ENCODE measurements at places on chromosomes 16 and 17.

DNA sequence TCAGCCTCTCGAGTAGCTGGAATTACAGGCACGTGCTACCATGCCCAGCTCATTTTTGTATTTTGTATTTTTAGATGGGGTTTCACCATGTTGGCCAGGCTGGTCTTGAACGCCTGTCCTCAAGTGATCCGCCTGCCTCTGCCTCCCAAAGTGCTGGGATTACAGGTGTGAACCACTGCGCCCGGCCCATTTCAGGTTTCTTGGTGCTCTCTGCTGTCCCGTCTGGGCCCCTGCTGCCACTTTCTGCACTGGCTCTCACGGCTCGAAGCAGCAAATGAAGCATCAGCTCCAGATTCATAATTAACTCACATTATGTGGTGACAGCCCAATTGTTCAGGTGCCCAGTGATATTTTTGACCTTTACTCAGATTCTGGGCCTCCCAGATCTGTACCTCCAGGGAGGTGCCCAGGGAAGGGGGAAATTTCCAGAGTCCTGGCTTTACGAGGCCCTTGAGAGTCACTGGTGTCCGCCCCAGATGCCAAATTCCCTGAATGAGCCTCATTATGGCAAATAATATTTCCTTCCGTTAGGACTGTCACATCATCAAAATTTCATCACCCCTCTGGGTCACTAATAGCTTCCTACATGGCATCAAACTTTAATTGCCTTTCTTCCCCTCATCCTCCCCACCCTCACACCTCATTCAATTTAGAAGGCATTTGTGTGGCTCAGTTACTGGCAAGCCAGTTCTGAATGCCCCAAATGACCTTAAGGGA is 9.0 kb downstream of the SDK2 start:
- DNase-seq: no peak

GRCh38 chr17:13869331-13869940 is 199.9 kb upstream of the COX10 start:
- DNase-seq: no peak

- no peak for DNase-seq
These were observed 16.7 kb upstream of the ICAM2 start for GRCh38 chr17:64037180-64037579.

GRCh38 chr16:3752984-3753383 is 35.7 kb upstream of the TRAP1 start:
- DNase-seq: no peak

DNA sequence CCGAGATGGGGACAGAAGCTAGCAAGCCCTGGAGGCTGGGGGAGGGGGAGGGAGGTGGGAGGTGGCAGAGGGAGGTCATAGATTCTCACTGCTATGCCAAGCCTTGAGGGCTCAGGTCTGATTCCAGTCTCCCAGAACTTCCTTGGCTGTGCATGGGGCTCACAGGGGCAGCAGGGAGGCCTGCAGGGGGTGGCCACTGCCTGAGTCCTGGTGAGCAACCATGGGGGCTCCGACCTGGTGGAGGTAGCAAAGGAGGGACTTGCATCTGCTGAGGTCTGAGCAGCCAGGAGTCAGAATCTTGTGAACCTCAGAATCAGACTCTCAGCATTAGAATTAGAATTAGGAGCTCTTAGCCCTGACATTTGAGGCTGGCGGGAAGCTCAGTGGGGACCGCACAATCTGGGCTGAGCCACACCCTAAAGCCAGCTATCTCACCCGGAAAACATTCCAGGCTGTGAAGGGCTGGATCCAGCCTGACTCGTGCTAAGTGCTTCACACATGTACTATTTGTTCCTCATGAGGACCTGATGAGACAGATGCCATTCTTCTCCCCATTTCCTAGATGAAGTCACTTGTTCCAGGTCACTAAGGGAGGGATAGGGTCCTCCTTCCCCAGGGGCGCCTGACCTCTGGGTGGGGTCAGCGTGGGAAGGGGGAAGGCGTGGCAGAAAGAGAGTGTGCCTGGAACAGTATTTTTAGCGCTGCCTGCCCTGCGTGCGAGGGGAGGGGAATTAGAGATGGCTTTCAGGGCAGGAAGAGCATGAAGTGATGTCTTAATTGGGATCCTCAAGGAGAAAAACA is 17.3 kb upstream of the KCNJ12 start:
- no peak for DNase-seq

GRCh38 chr16:61364990-61365389 is 671.2 kb downstream of the CDH8 start:
- DNase-seq: no peak

GRCh38 chr16:35744084-35744483 is 2284.7 kb downstream of the TP53TG3F start:
- DNase-seq: no peak

GRCh38 chr16:9567666-9568065 is 476.2 kb downstream of the HAPSTR1 start:
- no peak for DNase-seq

- no peak for DNase-seq
These were observed 17.5 kb upstream of the C16orf78 start for GRCh38 chr16:49355933-49356665.

- DNase-seq: no peak
These were observed 14.2 kb upstream of the ZFHX3 start for GRCh38 chr16:73062001-73062616.

- DNase-seq: no peak
These were observed 49.0 kb downstream of the RTN4RL1 start for GRCh38 chr17:1976000-1976682.

- DNase-seq: peak; percentile 92
These were observed 472 bp upstream of the ARHGDIA start for GRCh38 chr17:81871387-81872230.

DNA sequence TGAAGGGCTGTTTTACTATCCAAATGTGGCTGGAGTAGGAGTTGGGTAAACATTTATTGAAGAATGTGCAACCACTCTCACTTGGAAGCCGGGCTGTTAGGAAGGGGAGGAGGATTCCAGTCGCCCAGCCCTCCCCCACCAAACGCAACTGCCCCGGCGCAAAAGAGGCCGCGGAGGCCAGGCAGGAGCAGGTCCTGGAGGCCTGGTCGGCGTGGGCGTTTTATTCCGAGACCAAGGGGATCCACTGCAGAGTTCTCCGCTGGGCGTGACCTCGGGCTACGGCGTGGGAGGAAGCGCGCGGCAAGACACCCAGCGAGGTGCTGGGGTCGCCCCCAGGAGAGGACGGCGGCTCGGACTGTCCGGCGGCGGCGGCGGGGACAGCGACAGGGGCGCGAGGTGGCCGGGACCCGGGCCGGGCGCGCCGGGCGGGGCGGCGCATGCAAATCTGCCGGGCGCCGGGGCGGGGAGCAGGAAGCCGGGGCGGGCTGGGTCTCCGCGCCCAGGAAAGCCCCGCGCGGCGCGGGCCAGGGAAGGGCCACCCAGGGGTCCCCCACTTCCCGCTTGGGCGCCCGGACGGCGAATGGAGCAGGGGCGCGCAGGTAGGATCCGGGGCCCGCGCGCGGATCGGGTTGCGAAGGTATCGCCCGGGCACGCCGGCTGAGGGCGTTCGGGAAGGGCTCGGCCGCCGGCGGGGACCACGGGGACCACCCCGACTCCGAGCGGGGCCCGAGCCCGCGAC is at the start of gene IL4R:
Gene IL4R (plus strand): TSS at position 553 of the 739 bp plus-strand sequence. CDS start 26,230 bp downstream, outside the sequence.
- DNase-seq: no peak

GRCh38 chr16:23334950-23335349 is 32.8 kb downstream of the SCNN1B start:
- no peak for DNase-seq

- no peak for DNase-seq
These were observed 27.4 kb downstream of the NDE1 start for GRCh38 chr16:15677447-15677846.

DNA sequence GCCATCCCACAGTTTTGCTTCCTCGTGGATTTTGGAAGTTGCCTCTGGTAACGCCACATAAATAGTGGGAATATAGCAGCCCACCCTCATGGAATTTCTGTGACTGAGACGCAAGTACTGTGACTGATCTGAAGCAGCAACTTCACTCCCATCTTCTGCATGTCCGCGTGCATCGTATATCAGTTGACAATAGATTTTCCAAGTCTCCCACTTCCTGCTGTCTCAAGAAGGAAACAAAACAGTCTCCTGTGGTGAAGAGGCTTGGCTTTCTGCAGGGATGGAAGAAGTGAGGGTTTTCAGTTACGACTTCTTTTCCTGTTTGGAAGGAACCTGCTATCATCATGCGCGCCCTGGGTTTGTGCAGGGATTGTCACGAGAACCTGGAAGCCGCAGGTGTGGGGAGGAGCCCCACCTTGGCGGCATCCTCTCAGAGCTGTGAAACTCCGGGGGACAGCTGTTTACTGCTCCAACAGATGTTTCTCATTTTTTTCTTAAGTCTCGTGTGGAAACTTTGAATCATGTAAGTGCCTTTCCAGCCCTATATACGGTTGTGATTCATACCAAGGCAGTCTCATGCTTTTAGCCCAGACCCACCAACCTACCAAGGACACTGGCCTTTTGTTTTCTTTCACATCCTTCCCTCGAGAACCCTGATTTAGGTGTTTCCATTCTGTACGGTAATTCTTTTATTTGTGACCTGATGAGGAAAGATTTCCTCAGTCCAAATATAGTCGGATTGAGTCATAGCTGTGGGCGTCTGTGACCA is 57.5 kb downstream of the WIPI1 start:
- DNase-seq: peak; percentile 37

- no peak for DNase-seq
These were observed 628 bp upstream of the BLMH start for GRCh38 chr17:30292286-30292858.

DNA sequence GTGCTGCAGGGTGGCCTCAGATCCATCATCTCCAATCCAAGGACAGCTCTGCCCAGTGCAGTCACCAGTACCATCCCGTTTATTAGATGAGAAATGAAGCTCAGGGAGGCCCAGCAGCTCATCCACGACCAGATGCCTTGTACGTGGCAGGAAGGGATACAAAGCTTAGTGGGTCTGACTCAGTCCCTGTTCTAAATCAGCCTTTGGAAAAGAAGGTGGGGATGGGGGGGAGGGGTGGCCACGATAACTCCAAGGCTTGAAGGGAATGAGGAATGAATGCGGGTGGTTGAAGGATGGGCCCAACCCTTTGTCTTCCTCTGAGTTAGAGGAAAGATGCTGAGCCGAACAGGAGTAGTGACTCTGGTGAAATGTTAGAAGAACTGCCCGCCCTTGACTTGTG is 25.8 kb downstream of the LLGL2 start:
- DNase-seq: no peak

DNA sequence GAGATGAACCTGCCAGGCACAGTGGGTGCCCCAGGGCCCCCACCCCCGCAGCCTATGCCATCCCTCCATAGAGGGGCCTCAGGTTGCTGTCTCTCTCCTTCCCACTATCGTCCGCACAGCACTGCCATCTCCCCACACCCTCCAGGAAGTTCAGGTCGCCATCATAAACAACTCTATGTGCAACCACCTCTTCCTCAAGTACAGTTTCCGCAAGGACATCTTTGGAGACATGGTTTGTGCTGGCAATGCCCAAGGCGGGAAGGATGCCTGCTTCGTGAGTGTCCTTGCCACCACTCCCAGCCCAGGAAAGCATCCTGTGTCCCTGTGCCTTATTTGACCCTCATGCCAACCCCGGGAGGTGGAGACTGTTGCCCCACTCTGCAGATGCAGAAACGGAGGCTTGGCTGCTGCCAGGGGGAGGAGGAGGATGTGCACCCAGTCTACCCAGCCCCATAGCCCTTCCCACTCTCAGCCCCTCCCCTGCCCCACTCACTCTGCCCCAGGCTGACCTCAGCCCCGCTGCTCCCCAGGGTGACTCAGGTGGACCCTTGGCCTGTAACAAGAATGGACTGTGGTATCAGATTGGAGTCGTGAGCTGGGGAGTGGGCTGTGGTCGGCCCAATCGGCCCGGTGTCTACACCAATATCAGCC is 3.9 kb downstream of the PRSS21 start:
- no peak for DNase-seq

- no peak for DNase-seq
These were observed 942 bp downstream of the RAB40C start for GRCh38 chr16:590815-591200.

DNA sequence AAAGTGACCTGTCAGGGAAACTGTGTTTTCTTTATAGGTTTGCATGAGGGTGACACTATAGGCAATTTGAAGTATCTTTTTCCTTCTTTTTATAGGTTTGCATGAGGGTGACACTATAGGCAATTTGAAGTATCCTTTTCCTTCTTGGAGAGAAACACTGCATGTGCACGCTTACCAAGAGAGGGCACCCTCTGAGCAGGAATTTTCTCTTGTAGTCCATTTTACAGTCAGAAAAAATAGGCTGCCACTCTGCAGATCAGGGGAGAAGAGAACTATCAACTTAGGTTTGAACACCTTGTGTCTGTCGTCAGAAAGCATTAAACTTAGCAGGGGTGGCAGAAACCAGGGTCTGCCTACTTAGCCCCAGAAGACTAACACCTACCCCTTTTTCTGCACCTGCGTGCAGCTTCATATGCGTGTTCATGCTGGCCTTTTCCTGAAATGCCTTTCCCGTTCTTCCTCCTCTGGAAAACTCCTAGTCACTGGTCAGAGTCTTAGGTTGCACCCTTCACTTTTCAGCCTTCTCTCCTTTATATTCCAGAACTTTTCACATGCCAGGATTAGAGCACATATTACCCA is 16.4 kb upstream of the SMIM36 start:
- no peak for DNase-seq

GRCh38 chr16:73951481-73951880 is 345.1 kb upstream of the PSMD7 start:
- DNase-seq: no peak

GRCh38 chr17:48294806-48295361 is 135.1 kb downstream of the SKAP1 start:
- no peak for DNase-seq

- DNase-seq: no peak
These were observed 14.3 kb upstream of the PRKAR1A start for GRCh38 chr17:68497885-68498319.

- DNase-seq: no peak
These were observed 25.7 kb downstream of the ARHGAP23 start for GRCh38 chr17:38453951-38454421.

- DNase-seq: no peak
These were observed 47.9 kb downstream of the NOL11 start for GRCh38 chr17:67765623-67766022.

Measured in stimulated activated CD4-positive, alpha-beta T cell treated with anti-CD3 and anti-CD28 coated beads, Interleukin-12 subunit alpha, Interleukin-12 subunit beta, amount 100 ng/mL, for 24 hours (primary cell).